ENCODE measurements at places on chromosomes 2 and 18. TPM values are rescaled to one million over a fixed set of nuclear protein-coding genes. Genes with fewer than 3 reads are reported as not detected.

HOXD8 gene
- total RNA-seq: not detected

DNA sequence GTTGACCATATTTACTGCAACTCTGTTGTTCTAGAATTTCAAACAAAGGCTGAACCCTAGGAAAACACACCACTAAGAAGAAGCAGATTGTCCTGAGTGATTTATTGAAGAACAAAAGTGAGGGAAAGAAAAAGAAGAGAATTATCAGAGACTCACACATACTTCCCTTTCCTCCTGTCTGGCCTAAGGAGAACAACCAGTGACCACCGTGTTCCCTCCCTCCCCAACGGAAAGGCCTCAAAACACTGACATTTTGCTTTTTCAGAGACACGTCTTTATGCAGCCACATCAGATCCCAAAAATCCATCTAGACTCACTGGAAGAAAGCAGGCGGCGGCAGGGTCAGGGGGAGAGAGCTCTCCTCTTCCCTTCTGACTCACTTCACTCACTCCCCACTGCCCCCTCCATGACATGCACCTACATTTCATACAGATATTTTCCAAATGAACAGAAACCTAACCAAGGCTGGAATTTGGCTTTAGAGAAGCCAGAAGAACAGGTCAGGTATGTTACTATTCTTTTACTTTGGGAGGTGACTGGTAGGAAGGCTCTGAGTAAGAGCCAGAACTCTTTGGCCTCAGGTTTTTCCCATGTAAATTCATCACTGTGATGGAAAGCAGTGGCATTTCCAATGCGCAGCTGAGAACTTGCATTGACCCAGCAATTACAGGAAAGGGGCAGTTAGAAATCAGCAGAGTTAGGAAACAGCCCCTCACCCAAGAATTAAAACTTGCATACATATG, 169.9 kb downstream of the BCL11A start:
- H3K4me1 ChIP-seq: no peaks in the 10 kb centered on the region
- H3K36me3 ChIP-seq: no peaks in the 10 kb centered on the region
- DNase-seq: no peak
- H3K27ac ChIP-seq: no peak overlapping the region
- H3K4me3 ChIP-seq: no peak overlapping the region

DNA sequence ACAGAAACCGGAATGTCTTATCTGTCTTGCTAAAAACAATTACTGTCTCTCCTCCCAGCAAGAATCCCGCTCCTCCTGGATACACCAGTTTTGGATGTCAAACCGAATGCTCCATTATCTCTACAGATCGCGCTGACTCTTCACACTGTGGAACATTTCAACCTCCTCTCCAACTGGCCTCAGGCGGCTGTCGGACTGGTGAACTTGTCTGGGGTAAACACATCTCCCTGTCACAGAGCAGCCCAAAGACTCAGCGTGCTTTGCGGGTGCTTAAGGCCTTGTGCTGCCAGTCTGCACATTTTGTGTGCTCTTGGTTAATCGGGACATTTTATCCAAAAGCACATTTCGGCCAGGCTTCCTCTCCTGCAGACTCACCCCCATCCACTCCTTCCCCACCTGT, 173.1 kb downstream of the ICOS start:
- no peaks in the 10 kb centered on the region for H3K36me3 ChIP-seq
- no peak overlapping the region for H3K27ac ChIP-seq
- H3K4me3 ChIP-seq: no peak overlapping the region
- H3K27me3 ChIP-seq: peaks cover 12% of the 10 kb centered on the region
- 0 out of 2 replicates have a peak, but pooled peaks cover 7% of the 10 kb centered on the region for H3K4me1 ChIP-seq

GRCh38 chr2:213932-214693, 49.7 kb downstream of the SH3YL1 start:
- H3K27me3 ChIP-seq: no peaks in the 10 kb centered on the region
- H3K4me1 ChIP-seq: no peaks in the 10 kb centered on the region

MAPK4 gene
- not detected for total RNA-seq

DNA sequence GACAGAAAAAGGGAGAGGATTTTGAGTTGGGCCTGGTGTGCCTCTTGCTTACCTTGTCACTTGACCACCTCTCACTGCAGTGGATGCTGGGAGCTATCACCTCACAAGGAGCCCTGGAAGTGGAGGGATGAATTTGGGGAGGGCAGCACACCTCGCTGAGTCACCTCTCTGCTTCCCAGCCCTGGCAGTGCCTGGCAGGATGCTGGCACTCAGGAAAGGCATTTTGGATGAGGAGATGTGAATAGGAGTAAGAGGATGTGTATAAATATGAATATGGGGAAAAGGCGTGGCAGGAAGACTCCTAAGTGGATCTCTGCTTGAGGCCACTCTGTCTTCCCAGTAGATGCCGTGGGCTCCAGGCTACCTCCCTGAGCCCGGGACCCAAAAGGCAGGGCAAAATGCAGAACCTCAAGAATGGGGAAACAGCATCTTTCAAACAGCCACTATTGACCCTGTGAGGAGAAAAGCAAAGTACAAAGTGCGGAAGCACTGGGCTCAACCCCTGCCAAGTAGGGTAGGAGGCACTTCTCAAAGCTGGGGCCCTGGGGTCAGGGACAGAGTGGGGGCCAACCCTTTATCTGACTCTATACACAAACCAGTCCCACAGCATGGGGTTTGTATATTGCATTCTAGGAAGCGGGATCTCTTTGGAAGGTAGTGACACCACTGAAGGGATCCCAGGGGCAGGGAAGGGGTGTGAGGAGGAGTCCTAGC, 164.5 kb upstream of the GLI2 start:
- no peak overlapping the region for H3K4me3 ChIP-seq
- peaks cover 100% of the 10 kb centered on the region for H3K27me3 ChIP-seq
- H3K36me3 ChIP-seq: no peaks in the 10 kb centered on the region
- H3K4me1 ChIP-seq: peaks cover 26% of the 10 kb centered on the region

TNFRSF11A gene
- 3.6 TPM for total RNA-seq

DNA sequence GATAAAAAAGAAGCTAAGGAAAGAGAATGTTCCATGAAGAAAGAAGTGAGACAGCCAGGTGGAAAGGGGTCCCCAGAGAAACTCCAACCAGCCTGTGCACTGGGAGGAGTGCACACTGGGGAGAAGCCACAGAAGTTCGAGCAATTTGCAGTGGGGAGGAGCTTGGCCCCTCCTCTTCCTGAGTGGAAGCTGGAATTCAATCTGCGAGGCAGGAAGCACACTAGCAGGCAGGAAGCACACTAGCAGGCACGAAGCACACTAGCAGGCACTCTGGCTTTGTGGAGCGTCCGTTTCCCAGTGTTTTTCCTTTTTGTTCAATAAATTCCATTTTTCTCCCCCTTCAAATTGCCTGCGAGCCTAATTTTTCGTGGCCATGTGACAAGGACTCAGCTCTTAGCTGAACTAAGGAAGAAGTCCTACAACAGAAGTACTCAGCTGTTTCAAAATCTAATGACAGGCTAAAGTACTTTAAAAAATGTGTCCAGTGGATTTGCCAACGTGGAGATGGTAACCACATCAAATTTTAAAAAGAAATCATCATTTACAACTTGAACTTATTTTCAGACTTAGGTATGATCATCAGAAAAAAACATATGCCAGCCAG, 21.4 kb upstream of the SPIRE1 start:
- peaks cover 10% of the 10 kb centered on the region for H3K36me3 ChIP-seq
- H3K4me3 ChIP-seq: no peak overlapping the region
- no peaks in the 10 kb centered on the region for H3K4me1 ChIP-seq
- no peak overlapping the region for H3K27ac ChIP-seq

RASGRP3 gene
- not detected for total RNA-seq

DNA sequence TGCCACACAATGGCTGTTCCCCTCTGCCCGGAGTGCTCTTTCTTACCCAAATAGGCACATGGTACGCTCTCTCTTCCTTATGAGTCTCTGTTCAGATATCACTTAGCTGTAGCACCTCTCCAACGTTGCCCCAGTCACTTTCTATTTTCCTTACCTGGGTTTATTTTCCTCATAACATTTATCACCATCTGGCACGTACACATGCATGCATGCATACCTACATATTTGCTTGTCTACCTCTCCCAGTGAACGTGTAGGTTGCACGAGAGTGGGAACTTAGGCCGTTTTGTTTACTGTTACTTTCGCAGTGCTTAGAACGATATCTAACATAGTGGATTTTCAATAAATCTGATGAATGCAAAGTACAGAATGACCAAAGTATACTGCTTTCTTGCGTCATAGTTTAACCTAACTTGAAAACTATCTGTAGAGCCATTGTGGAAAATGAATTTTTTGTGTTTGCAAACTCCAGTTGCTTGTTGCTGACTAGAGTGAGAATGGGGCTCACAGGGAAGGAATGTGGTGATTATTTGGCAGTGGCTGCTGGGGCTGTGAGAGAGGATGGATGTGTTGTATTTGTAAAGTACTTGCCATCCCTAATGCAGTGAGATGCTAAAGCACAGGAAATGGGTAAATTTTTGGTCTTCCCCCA, 47.1 kb downstream of the ACSL3 start:
- peak overlapping the region; percentile 37 for H3K27ac ChIP-seq
- H3K4me1 ChIP-seq: peaks cover 76% of the 10 kb centered on the region
- H3K36me3 ChIP-seq: peaks cover 23% of the 10 kb centered on the region
- DNase-seq: peak; percentile 67
- no peak overlapping the region for H3K4me3 ChIP-seq

- H3K36me3 ChIP-seq: no peaks in the 10 kb centered on the region
- H3K27me3 ChIP-seq: no peaks in the 10 kb centered on the region
- no peaks in the 10 kb centered on the region for H3K4me1 ChIP-seq
- H3K4me3 ChIP-seq: no peak overlapping the region
- H3K27ac ChIP-seq: no peak overlapping the region
- peak; percentile 13 for DNase-seq
These were observed 21.7 kb downstream of the KIAA1328 start for GRCh38 chr18:36850527-36851201.

GRCh38 chr2:37665604-37666362, 5.7 kb downstream of the CDC42EP3 start:
- H3K27ac ChIP-seq: no peak overlapping the region
- H3K4me1 ChIP-seq: peaks cover 1% of the 10 kb centered on the region
- H3K27me3 ChIP-seq: peaks cover 40% of the 10 kb centered on the region
- no peaks in the 10 kb centered on the region for H3K36me3 ChIP-seq
- DNase-seq: no peak

COLEC12 gene
- 0.02 TPM for total RNA-seq

DNA sequence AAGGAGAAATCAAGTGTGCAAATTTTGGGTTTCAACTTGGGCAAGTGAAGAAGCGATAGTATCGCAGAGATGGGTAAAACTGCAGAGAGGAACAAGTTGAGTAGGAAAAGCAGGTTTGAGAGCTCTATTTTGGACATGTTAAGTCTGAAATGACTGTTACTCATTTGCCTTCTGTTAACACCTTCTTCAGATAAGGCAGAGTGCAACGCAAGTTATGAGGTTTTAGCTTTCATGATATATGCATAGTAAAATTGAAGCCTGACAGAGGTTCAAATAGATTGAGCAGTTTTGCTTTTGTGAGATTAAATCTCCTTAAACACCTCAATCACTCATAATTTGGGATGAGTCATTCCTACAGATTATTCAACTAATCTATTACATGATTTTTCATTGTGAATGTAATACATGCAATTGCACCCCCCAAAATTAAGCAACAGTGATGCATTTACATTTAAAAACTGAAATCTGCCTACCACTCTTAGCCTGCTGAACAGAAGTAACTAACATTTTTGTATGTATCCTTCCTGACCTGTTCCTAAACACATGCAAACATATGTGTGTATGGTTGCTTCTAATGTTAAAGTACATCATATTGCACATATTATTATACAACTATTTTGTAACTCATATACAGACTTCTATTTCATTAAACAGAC, 575.4 kb downstream of the ARHGAP15 start:
- no peaks in the 10 kb centered on the region for H3K36me3 ChIP-seq
- no peak overlapping the region for H3K27ac ChIP-seq
- no peak overlapping the region for H3K4me3 ChIP-seq
- DNase-seq: no peak

EDAR gene
- not detected for total RNA-seq

GRCh38 chr2:221176667-221177066, 395.4 kb downstream of the EPHA4 start:
- H3K36me3 ChIP-seq: no peaks in the 10 kb centered on the region
- H3K27ac ChIP-seq: no peak overlapping the region
- no peaks in the 10 kb centered on the region for H3K27me3 ChIP-seq
- DNase-seq: no peak

All from HepG2 (cell line).